ENCODE measurements at places on chromosomes 7 and 10.

GRCh38 chr7:131483586-131483985, 72.8 kb downstream of the PODXL start:
- DNase-seq, result no peak

GRCh38 chr10:46546591-46547540, 9.6 kb downstream of the GPRIN2 start:
- no peak for DNase-seq

- DNase-seq, result peak; percentile 2
Measured at GRCh38 chr7:108002726-108003598, at the start of gene LAMB1. LAMB1 (minus strand) TSS chr7:108003161; CDS start chr7:108002885, 276 bp downstream.

GRCh38 chr7:114949231-114949630, 27.3 kb downstream of the MDFIC start:
- no peak for DNase-seq

- no peak for DNase-seq
Measured at GRCh38 chr10:21526860-21527597, 1.5 kb upstream of the SKIDA1 start.

DNA sequence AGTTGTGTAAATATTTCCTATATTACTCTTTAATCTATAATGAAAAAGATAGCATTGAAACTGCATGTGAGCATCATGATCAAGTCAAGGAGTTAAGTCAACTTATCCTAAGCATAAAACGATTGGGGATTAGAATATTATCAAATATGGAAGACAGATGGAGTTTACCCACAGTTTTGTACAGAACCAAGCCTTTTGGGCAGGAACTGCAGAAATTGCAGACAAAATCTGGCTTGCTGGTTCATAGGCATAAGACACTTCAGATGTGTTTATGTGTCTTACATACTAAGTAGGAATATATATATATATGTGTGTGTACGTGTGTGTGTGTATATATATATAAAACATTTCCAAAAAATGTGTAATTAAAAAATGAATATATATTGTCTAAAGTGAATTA, 375.4 kb upstream of the TPK1 start:
- no peak for DNase-seq

GRCh38 chr7:130993671-130994365, 259.8 kb upstream of the KLF14 start:
- no peak for DNase-seq

DNA sequence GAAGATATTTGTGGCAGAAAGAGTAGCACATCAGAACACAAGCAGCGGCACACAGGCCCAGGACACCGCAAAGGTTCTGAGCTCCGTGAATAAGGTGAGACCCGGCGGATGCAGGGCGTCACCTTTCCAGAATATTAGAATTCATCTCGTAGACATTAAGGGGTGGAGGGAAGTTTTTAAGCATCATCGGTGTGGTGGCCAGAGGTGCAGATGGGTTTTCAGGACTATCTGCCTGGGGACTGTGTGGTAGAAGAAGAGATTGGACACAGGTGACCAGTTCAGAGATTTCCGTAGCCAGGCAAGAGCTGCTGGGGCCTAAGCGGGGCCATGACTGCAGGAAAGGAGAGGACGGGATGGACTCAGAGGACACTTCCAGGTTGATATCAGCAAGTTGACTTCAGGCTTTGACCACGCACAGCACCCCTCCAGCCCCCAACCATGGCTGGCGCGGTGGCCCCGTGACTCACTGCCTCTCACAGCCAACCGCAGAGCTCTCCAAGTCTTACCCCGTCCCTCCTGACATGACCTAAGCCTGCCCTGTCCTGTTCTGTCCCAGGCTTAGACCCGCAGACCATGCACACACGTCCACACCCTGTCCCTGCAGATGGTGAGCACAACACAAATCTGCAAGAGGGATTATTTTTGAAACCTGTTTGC, 97.2 kb downstream of the OAT start:
- DNase-seq, result no peak

DNA sequence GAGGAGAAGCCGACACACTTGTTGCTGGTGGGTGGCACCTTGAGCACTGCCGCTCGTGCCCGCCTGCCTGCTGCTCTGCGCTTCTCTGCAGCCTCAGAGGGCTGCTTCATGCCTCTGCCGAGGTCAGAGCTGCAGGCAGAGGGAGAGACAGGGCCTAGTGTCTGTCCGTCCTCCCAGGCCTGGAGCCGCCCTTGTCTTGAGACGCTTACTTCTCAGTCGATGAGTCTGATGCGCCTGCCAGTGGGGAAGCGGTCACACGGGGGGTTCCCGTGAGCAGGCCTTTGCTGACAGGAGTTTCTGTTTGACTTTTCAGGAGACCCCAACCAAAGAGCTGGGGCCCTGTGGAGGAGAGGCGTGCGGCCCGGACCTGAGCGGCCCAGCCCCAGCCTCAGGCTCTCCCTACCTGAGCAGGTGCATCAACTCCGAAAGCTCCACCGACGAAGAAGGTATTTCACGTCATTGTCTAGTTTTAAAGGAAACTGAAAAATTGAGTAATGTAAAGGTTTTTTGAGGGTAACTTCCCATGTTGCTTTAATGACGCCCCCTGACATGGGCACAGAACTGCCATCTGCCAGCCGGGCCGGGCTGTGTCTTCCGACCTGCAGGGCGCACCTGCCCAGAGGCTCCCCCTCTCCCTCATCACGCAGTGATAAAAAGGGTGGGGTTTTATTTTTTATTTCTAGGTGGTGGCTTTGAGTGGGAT, 7.8 kb upstream of the BHLHA15 start:
- no peak for DNase-seq

- DNase-seq, result no peak
Measured at GRCh38 chr10:10294184-10294880, 723.3 kb upstream of the CELF2 start.

DNA sequence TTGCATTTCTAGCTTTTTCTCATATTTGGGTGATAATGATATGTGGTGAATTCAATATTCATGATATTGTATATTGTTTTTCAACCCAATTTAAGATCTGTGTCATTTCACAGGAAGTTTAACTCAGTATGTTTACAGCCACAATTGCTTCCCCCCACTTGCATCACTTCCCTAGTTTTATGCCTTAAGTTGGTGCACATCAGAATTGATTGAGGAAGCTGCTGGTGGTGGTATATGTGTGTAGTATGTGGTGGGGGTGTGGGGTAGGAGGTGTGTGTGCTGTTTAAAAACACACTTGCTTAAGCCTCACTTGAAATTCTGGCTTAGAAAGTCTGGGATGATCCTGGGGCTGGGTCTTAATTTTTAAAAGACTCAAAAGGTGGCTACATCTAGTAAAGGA, 245.1 kb upstream of the AOAH start:
- no peak for DNase-seq

DNA sequence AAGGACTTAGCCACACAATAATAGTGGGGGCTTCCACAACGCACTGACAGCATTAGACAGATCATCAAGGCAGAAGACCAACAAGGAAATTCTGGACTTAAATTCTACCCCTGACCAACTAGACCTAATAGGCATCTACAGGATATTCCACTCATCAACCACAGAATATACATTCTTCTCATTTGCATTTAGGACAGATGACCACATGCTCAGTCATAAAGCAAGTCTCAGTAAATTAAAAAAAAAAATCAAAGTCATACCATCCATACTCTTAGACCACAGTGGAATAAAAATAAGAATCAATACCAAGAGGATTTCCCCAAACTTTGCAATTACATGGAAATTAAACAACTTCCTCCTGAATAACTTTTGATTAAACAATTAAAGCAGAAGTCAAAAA, 155.9 kb downstream of the CDK14 start:
- no peak for DNase-seq

- DNase-seq, result no peak
Measured at GRCh38 chr10:29343607-29344038, 54.8 kb downstream of the LYZL1 start.

DNA sequence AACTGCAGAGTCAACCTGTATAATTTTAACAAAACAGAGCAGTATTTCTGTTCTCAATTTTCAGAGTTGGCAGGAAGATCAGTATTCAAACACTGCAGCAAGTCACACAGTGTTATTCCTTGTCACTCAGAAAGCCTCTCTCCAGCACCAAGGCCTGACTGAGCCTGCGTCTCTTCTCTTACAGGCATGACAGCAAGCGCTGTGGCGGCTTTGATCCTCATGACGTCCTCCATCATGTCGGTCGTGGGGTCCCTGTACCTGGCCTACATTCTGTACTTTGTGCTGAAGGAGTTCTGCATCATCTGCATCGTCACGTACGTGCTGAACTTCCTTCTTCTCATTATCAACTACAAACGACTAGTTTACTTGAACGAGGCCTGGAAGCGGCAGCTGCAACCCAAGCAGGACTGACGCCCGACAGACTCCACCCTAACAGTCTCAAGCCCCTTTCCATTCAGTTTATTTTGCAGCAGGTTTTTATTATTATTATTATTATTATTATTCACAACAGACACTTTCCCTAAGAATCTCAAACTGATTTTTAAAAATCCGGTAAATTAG, 28.0 kb downstream of the GUSB start:
- DNase-seq, result no peak

DNA sequence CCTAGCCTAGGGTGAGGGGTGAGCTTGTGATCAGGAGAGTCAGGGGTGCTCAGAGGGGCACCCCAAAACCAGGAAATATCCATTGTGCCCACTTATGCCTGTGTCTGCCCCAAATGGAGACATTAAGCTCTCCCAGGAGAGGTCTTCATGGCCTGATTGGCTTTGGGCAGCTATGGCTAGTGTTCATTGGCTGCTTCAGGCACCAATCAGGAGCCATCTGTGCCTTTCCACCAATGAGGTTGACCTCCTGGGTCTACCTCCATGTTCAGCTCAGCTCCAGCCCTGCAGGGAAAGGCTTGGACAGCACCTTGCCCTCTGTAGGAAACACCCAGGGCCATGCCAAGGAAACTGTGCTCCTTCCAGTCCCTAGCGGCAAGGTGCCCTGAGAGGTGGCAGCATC, 23.9 kb upstream of the HSPB1 start:
- DNase-seq, result no peak

GRCh38 chr10:77101341-77101740, 536.3 kb downstream of the KCNMA1 start:
- no peak for DNase-seq

- DNase-seq, result no peak
Measured at GRCh38 chr10:33267708-33268107, 66.8 kb downstream of the NRP1 start.

DNA sequence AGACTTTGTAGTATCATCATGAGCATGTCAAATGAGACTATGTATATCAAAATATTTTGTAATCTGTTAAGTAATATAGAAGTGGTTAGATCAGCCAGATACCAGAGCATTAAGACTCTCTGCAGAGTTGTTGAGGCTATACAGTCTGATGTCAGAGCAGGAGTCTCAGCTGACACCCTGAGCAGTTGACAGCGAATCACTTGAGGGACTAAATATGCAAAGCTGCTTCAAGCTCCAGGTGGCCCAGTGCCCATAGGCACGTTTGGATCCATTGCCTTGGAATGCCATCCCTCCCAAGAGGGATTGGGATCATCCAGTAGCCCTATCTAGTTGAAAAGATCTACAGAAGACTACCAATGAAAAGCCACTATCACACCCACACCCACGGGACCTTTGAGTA, 210.2 kb downstream of the TAX1BP1 start:
- DNase-seq, result no peak

GRCh38 chr7:107213945-107214344, 45.1 kb downstream of the HBP1 start:
- no peak for DNase-seq

GRCh38 chr10:26336979-26337378, 101.2 kb upstream of the APBB1IP start:
- no peak for DNase-seq

GRCh38 chr7:39535064-39535463, 31.1 kb upstream of the YAE1 start:
- DNase-seq, result no peak

GRCh38 chr10:85531706-85532105, 834.9 kb downstream of the GRID1 start:
- no peak for DNase-seq

GRCh38 chr7:55887821-55888247, 578 bp downstream of the ZNF713 start:
- no peak for DNase-seq

DNA sequence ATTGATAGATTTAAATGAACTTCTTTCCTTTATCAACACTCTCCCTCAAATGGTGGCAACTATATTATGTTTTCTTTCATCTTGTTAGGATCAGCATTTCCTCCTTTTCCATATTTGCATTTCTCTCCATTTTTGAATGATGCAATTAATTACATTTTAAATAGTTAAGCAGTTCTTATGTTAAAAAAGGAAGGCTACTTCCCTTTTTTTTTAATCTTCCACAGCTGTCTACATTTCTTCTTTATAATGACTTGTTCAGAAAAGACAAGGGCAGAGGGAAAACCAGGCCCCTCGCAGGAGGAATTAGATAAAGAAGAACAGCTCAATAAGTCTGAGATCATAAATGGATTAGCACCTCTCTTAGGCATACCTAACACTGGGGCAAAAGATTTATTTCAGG, 208.9 kb downstream of the ARL4A start:
- no peak for DNase-seq

GRCh38 chr10:81784111-81784597, 90.8 kb upstream of the NRG3 start:
- DNase-seq, result no peak

- DNase-seq, result no peak
Measured at GRCh38 chr7:153507885-153508284, 544.3 kb upstream of the DPP6 start.

- DNase-seq, result no peak
Measured at GRCh38 chr10:93431361-93431760, 50.8 kb downstream of the MYOF start.

DNA sequence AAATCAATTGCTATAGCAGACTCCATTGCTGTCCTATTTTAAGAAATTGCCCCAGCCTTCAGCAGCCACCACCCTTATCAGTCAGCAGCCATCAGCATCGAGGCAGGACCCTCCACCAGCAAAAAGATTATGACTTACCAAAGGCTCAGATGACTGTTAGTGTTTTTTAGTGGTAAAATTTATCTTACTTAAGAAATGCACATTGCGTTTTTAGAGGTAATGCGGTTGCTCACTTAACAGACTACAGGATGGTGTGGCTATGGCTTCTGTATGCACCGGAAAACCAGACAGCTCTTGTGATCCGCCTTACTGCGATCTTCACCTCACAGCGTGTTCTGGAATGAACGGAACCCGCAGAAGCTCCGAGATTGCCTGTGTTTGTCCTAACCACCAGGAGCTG, 58.1 kb downstream of the WDR37 start:
- DNase-seq, result no peak

DNA sequence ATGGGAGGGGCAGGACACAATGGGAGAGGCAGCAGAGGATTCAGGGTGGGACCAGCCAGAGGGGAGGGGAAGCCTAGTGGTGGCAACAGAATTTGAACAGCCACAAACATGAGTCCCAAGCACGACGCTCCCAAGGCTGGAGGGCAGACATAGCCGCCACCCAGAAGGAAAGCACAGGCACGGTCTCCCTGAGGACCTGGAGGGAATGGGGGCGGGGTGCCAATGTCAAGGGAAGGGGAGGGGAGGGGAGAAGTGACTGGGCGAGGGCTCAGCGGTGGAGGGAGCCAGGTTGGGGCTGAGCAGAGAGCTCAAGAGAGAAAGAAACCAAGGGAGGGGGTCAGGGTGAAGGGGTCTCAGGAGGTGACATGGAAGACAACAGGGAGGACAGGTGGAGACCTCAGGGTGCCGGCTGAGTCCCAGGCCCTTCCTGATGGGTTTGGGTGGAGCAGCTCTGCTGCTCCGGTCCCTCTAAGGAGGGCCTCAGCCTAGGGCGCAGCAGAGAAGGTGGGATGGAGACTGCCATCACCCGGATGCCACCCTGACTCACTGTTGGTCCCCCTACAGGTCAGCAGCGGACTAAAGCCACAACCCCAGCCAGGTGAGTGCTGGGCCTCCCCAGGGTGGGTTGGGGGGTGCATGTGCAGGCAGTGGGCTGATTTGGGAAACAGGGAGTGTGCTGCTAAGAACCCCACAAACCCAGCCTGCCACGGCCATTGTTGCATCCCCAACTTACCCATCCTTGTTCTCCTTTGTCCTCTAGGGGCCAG, 24.2 kb downstream of the PILRA start:
- no peak for DNase-seq
